ENCODE measurements at places on chromosomes 1 and 21.

- no peak for DNase-seq
Observed at GRCh38 chr1:225460021-225460736, 32.3 kb upstream of the LBR start.

GRCh38 chr1:55828044-55828443, 612.9 kb upstream of the USP24 start:
- no peak for DNase-seq

GRCh38 chr1:99685516-99686180, 39.7 kb downstream of the PALMD start:
- peak; percentile 7 for DNase-seq

DNA sequence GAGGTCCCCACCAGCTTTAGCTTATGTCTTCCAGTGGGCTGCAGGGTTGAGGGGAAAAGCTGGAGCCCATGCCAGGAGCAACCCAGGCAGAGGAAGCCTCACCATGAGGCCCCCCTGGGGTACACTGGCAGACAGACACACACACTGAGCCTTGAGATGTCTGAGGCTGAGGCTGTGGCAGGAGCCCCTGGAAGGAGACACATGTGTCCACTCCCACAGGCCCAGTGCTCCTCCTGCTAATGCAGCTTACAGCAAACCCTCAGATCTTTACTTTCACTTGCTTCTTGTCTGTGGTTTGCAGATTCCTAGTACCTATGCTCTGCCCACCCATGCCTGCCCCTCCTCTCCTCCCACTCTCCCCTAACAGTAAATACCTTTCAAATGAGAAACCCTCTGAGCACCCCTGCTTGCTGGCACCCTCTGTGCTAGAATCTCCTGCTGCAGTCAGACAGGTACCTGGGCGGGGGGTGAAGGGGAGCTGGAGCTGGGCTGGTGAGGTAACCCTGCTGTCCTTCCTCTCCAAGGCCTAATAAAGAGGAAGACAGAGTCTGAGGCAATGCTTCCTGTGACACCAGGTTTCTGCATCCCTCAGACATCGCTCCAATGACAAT, 63.4 kb upstream of the NEK2 start:
- no peak for DNase-seq

- DNase-seq: no peak
Observed at GRCh38 chr21:44540741-44541288, 820 bp upstream of the KRTAP10-1 start.

GRCh38 chr1:211335522-211336157, 9.0 kb downstream of the TRAF5 start:
- no peak for DNase-seq

DNA sequence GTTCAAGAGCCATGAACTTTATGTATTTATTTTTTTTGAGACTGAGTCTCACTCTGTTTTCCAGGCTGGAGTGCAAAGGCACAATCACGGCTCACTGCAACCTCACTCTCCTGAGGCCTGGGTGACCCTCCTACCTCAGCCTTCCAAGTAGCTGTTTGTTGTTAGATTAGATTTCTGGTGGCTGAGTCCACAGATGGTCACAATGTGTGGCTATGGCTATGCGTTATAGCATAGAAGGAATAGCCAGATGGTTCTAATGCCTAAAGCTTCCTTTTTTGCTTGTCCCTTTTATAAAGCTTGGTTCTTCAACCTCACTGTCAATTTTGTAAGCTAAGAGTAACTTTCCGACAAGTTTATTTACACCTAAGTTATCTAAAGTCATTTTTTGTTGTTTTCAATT, 62.3 kb upstream of the FMN2 start:
- DNase-seq: no peak

- no peak for DNase-seq
Observed at GRCh38 chr1:163774401-163774945, 452.7 kb downstream of the NUF2 start.

GRCh38 chr1:229596925-229597699, 28.8 kb downstream of the TAF5L start:
- DNase-seq: no peak

DNA sequence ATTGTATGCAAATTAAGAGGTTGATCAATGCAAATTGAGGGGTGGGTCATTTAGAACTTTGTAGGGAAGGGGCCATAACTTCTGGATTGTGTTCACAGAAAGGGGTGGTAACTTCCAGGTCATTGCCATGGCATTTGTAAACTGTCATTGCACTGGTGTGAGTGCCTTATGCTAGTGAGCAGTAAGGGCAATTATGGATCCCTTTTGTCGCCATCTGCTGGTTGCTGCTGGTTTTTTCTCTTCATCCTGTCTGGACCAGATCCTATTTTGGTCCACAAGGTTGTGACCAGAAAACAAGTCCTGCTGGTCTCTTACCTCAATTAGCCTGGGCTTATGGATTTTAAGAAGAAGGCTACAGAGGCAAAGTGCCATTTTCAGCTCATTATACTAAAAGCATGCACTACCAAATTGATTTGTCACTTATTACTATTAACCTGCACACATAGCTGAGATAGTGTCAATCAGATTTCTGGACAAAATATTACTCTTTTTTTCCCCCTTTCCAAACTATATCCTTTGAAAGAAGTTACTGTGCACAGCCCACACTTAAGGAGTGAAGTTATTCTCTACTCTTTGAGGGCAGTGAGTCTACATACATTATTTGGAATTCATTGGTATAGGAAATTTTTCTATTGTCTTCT, 196.2 kb downstream of the ZC3H11B start:
- no peak for DNase-seq

- DNase-seq: no peak
Observed at GRCh38 chr1:75087278-75087677, 46.9 kb upstream of the LHX8 start.

DNA sequence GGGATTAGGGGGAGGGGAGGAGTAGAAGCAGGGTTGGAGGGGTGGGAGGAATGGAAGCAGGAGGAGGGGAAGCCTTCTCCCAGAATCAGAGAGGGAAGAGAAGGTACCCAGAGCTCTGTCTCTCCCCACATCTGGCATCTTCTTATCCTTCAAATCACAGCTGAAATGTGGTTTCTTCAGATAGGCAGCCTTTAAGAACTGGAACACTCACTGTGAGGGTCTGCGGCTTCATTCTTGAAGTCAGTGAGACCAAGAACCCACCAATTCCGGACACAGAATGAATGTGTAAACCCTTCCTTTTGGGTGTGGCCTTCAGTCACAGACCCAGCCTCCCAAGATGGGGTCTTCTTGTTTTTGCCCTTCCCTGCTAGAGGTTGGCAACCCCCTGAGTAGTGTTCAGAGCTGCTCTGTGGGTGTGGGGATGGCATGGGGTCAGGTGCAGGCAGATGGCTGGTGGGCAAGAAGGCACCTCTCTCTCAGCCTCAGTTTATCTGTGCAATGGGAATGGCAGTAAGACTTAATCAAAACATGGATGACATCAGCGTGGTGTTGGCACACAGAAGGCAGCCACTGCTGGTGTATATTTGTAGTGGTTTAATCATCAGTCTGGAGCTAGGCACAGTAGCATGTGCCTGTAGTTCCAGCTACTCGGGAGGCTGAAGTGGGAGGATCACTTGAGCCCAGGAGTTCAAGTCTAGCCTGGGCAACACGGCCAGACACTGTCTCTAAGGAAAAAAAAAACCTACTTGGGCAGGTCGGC, 7.2 kb downstream of the FAAH start:
- no peak for DNase-seq

GRCh38 chr1:182549346-182549745, 39.7 kb downstream of the RNASEL start:
- DNase-seq: no peak

- no peak for DNase-seq
Observed at GRCh38 chr1:246295340-246295739, 211.7 kb downstream of the SMYD3 start.

GRCh38 chr1:67599085-67599484, 85.9 kb upstream of the GADD45A start:
- no peak for DNase-seq

- no peak for DNase-seq
Observed at GRCh38 chr1:226355669-226356551, 46.9 kb upstream of the LIN9 start.

DNA sequence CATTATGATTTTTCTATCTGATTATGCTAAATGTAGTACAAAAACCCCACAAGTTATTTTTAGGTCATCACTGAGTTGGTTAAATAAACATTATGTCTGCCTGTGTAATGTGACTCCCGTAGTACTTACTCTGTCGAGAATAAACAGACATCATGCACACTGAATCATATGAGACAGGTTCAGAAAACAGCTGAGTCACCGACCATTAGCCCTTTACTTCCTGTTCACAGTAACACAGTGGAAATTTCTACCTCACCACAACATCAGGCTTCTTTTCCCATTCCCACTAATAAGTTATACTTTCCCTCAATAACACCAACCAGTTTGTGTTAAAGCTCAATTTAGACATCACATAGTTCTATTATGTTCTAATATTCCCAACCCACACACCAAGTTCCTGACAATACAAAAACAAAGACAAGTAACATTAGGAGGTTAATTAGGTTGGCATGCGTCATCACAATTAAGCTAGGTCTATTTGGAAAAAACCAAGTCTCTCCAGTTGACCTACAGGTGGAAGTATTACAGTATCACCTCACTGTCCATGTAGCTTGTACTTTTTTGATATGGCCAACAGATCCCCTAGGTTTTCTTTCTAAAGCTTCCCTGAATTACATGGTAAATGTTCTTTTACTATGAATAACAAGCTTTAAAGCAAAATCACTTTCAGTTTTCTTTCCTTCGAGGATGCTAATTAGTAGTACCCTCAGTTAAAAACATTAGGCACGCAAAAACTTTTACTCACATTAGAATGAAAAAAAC, 154.2 kb downstream of the EIF4G3 start:
- peak; percentile 12 for DNase-seq

DNA sequence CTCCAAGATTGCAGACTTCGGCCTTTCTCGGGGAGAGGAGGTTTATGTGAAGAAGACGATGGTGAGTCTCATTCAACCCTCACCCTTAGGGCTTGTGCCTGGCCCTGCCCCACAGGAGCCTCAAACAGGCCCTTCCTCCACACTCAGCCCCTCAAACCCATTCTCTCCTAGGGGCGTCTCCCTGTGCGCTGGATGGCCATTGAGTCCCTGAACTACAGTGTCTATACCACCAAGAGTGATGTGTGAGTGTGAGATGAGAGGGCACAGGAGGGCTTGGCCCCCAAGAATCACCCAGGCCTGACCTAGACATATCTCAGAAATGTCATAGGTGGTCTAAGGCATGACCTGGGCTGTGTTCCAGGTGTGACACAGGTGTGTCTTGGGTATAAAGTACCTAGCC, 18.3 kb upstream of the MPL start:
- no peak for DNase-seq

DNA sequence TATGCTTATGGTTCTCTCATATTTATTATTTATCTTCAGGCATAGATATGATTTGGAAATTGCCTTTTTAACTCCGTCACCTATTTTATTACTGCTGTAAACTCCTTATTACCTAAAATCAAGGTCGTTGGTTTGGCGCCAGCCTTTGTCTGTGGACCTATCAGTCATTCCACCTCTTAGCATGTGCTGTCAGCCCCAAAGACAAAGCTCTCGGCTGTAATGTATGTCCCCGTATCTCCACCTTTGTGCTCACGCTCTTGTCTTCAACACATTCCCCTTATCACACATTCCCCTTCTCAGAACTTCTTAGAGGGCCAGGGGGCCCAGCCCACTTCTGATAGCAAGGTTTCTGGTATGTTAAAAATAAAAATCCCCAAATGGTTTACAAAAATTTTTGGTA, 342.2 kb downstream of the RYR2 start:
- no peak for DNase-seq

GRCh38 chr21:23316190-23316589, 2291.1 kb downstream of the MRPL39 start:
- no peak for DNase-seq

GRCh38 chr1:231666220-231666936, 39.8 kb downstream of the DISC1 start:
- no peak for DNase-seq

GRCh38 chr1:185520188-185520920, 203.3 kb upstream of the IVNS1ABP start:
- DNase-seq: no peak

GRCh38 chr1:109482242-109482641, 1.5 kb upstream of the ATXN7L2 start:
- no peak for DNase-seq

DNA sequence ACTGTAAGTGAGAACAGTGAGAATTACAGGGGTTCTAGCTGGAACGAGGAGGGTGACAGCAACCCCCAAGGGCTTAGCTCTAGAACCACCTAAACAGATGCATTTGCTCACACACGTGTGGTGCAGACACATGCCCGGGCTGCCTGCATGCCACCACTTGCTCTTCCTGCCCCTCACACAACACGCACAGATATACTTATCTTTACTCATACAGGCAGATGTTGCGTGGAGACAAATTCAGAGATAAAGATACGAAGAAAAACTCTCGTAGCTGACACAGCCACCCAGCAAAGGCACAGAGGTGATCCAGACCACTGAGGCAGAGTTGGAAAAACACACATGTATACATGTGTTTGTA, 13.5 kb downstream of the VANGL1 start:
- DNase-seq: no peak

DNA sequence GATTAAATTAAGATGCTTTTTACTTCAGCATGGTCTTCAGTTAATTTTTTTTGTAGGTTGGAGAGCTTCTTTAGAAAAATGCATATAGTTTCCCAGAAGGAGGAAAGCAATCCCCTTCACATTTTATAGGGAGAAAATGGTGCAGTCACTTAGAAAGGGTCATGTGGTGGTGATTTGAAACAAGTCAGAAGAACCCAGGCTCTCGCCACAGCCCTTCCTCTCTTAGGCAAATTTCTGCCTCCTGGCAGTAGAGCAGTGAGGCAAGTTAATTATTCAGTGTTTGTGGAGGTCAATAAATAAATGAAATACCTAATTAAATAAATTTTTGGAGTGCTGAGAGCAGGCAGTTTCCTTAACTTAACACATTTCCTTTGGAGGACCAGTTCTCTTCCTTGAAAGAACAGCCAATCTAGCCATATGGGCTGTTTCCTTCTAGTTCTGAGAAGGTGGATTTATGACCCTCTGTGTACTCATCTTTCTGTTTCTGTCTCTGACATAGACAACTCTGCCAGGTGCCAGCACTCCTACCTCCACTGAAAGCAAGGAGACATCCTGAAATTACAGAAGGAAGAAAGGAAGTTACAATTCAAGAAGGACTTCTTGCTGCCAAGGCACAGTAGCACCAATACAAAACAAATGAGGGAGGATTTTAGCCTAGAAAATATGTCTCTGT, 19.0 kb upstream of the POGZ start:
- no peak for DNase-seq

GRCh38 chr21:16342932-16343331, 613.1 kb downstream of the USP25 start:
- DNase-seq: no peak

DNA sequence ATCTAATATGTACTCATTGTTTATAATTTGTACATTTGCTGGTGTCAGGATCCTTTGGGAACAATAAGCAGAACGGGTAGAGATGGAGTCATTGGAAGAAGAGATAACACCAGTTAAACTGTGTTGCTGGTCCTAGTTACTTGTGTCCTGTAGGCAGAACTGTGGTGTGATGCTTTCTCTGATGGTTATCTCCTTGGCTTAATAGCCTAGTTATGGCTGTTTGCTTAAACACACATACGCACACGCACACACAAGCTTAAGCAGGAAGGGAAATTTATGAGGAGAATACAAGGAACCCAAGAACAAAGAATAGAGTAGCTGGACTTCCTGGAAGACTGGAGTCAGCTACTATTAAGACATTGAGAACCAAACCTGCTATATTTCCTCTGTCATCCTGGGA, 5.7 kb upstream of the PKN2 start:
- no peak for DNase-seq
